Sciatic nerve (tissue), 2 donors: ENCODE measurements at places on chromosomes 12 and 14.
A peak's percentile ranks its signal among the peaks of the same experiment; 100 is the strongest.

- no peak for DNase-seq
Measured at GRCh38 chr12:89951050-89951693, 242.5 kb upstream of the ATP2B1 start.

GRCh38 chr12:21129351-21129750 lies 1.6 kb upstream of the SLCO1B1 start:
- DNase-seq, result no peak

DNA sequence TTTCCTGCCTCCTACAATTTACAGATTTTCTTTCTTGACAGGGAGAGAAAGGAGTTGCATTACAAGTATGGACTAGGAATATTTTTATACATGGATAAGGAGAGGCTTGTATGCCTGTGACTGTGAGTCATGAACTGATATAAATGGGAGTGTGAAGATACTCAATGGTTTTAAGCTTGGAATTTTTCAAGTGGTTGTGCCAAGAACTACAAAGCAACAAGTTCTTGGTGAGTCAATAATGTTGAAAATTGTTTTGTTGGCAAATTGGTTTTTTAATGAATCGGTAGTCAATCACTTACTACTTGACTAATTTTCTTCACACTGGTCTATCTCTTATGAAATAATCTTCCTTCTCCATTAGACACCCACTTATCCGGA lies 58.9 kb upstream of the HMGA2 start:
- DNase-seq, result no peak

DNA sequence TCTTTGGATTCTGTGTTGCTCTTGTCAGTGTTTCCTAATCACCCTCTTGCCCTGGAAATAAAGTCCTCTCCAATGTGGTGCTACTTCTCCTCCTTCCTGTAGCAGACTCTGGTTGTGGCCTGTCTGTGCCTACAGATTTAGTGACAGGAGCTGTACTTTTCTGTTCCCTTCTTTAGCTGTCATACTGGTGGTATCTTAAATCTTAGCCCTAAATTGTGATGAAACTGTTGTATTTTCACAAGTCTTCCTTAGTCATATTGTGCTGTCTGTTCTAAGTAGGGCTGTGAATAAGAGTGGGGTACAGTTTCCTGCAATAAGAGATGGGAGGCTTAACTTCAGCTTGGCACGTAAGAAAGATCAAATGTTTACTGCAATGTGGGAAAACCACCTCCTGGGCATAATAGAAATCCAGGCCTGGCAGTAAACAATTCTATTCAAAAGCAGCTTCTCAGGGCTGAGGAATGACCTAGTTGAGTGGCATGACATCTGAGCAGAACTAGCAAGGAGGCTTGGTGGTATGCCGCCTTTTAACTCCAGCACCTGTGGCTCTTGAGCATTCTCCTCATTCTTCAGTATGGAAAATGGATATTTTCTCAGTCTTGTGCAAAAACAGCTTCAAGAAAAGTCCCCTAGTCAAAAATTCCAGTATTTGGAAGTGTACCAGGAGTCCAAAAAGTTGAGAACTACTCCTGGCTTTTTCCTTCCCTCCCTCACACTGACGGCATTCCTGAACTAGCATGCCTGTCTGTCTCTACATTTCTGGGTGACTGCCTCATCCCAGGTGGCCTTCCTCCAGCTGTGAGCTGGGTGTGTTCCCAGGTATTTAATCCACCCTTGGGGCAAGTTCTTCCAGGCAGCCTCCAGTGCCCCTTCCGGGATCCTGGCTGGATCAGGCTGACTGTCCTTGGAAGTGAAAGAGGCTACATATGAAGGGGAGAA lies 19.5 kb downstream of the ANO6 start:
- DNase-seq, result no peak

GRCh38 chr12:82937151-82937550 lies 250.4 kb downstream of the TMTC2 start:
- DNase-seq, result no peak

DNA sequence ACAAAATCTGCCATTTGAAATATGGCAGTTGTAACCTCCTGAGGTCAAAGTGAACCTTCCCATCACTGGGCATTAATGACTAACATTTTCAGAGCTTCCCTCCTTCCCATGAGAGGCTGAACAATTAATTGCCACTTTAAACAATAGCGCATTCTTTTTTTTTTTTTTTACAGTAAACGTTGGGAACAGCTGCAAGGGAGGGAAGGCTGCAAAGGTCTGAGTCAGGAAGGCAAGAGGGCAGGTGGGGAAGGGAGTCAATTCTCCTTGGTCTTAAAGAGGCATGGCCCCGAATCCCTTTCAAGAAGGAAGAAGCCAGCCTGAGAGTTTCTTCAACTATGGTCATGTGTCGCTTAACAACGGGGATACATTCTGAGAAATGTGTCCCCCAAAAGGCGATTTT lies 41.0 kb upstream of the PLEKHG3 start:
- no peak for DNase-seq

GRCh38 chr14:93315575-93315974 lies 17.3 kb downstream of the BTBD7 start:
- no peak for DNase-seq

- DNase-seq, result no peak
Measured at GRCh38 chr12:3365463-3366411, 125.3 kb upstream of the PRMT8 start.

GRCh38 chr12:52767020-52767379 lies 10.1 kb downstream of the KRT76 start:
- DNase-seq, result no peak

GRCh38 chr14:95491936-95492608 lies 24.4 kb downstream of the SYNE3 start:
- DNase-seq, result no peak

GRCh38 chr12:75000120-75000519 lies 209.5 kb downstream of the KCNC2 start:
- DNase-seq, result no peak

GRCh38 chr12:88896958-88897357 lies 316.7 kb upstream of the KITLG start:
- DNase-seq, result no peak

- DNase-seq, result peak; percentile 77
Measured at GRCh38 chr14:103121121-103121845, 2.0 kb upstream of the TNFAIP2 start.

- no peak for DNase-seq
Measured at GRCh38 chr14:89164168-89165073, 252.6 kb downstream of the FOXN3 start.
